NCI-H1105 treated with DMSO at 0.1 percent for 48 hours (cell line): ENCODE measurements at places on chromosomes 5 and 9.

GRCh38 chr5:76582230-76583162 is 40.7 kb downstream of the F2RL2 start:
- no peak for DNase-seq

GRCh38 chr5:112186401-112186990 is 232.6 kb downstream of the EPB41L4A start:
- DNase-seq: peak; percentile 43

DNA sequence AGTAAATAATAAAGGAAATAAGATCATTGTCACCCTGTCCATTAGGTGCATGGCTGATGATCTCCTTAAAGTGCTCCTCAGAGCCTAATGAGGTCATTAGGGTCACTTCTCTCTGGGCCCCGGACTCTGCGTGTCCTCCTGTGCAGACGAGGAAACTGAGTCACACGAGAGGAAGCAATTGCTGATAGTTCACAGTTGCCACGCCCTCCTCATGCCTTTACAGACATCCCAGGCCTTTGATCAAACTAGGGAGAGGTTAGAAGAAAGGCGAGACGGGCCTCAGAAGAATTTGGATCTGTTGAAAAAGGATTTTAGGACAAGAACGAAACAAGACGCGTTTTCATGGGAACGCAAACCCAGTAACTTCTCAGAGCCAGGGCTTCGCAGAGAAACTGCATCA is 32.0 kb upstream of the MSX2 start:
- no peak for DNase-seq

GRCh38 chr5:67203701-67204074 is 7.1 kb upstream of the CD180 start:
- DNase-seq: no peak

DNA sequence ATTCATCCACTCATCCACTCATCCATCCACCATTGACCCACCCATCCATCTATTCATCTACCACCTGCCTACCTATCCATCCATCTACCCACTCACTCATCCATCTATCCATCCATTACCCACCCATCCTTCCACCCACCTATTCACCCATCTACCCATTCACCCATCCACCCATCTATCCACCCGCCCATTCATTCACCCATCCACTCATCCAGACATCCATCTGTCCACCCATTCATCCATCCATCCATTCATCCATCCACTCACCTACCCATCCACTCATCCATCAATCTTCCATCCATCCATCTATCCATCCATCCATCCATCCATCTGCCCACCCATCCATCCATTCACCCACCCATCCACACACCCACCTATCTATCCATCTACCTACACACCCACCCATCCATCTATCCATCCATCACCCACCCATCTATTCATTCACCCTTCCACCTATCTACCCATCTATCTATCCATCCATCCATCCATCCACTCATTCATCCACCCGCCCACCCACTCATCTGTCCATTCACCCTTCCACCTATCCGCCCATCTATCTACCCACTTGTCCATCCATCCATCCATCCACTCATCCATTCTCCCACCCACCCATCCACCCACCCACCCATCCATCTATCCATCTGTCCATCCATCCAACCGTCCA is 23.2 kb downstream of the PSAT1 start:
- DNase-seq: no peak
